ENCODE measurements at places on chromosomes 5 and 9.

DNA sequence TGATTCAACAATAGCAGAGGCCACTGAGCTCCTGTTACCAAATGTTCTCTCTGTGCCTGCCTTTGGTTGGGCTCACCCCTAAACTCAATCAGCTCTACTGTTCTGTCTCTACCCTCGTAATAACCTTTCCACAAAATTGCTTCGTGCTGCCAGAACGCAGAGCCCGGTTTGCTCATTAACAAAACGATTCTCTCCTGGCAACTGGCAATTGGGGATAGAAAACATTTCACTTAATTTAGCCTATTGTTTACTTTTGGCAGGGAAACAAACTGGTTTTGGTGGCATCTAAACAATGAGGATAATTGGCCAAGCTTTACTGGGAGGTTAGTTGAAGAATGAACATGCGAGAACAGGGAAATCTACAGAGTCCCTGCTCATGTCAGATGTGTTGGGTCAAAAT is 56.6 kb downstream of the SLC28A3 start:
- no peak for DNase-seq

- DNase-seq: no peak
Observed at GRCh38 chr9:35726931-35727330, 5.1 kb downstream of the TLN1 start.

DNA sequence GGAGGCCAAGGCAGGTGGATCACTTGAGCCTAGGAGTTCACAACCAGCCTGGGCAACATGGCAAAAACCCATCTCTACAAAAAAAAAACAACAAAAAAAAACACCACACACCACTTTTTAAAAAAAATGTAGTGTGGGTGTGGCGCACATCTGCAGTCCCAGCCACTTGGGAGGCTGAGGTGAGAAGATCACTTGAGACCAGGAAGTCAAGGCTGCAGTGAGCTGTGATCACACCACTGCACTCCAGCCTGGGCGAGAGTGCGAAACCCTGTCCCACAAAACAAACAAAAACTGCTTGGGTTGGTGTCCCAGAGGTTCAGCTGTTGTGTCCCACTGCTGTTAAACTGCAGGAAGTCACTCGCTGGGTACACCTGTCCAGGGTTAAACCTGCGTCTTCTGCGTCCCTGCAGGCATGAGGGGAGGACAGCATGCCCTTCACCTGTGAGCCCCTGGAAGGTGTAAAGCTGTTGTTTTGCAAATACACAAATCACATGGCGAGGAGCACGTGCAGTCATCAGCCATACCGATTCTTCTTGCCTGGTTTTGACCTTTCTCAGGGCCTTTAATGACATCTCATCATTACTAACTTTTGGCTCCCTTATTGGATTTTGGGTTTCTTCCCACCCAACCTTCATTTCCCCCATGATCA is 29.3 kb upstream of the CLPTM1L start:
- no peak for DNase-seq

GRCh38 chr5:78964889-78965288 is 20.2 kb downstream of the ARSB start:
- DNase-seq: peak; percentile 53

- DNase-seq: no peak
Observed at GRCh38 chr9:90002397-90003271, 397.8 kb downstream of the GADD45G start.

- DNase-seq: no peak
Observed at GRCh38 chr5:139644646-139645429, 3.3 kb upstream of the CXXC5 start.

- DNase-seq: no peak
Observed at GRCh38 chr9:100322954-100323536, 29.7 kb downstream of the TEX10 start.

DNA sequence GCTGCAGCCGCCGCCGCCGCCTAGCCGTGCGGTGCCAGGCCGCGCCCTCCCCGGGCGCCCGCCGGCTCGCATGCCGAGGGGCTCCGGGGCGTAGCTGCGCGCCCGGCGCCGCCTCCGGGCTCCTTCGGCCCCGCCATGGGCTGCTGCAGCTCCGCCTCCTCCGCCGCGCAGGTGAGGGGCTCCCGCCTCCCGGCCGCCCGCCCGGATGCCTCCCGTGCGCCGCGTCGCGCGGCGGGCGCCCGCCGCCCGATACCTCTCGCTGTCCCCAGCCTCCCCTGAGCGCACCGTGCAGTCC is 230 bp downstream of the SLC44A1 start:
- no peak for DNase-seq

DNA sequence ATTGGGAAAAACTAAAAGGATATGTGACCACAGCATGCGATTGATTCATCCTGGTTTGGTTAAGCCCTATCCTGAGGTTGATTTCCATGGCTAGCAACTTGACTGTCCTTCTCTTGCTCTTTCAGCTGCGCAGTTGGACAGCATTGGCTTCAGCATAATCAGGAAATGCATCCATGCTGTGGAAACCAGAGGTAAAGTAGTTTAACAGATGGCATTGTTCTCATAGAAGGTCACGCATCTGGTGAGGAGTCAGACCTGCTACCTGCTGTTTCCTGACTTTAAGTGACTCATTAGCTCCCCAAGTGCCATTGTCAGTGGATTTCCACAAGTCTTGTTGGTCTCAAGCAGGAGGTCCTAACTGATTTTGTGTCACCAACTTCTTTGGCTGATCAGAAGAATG is 266.9 kb downstream of the ARHGAP26 start:
- DNase-seq: no peak

- no peak for DNase-seq
Observed at GRCh38 chr5:27832886-27833285, 794.5 kb upstream of the CDH9 start.

DNA sequence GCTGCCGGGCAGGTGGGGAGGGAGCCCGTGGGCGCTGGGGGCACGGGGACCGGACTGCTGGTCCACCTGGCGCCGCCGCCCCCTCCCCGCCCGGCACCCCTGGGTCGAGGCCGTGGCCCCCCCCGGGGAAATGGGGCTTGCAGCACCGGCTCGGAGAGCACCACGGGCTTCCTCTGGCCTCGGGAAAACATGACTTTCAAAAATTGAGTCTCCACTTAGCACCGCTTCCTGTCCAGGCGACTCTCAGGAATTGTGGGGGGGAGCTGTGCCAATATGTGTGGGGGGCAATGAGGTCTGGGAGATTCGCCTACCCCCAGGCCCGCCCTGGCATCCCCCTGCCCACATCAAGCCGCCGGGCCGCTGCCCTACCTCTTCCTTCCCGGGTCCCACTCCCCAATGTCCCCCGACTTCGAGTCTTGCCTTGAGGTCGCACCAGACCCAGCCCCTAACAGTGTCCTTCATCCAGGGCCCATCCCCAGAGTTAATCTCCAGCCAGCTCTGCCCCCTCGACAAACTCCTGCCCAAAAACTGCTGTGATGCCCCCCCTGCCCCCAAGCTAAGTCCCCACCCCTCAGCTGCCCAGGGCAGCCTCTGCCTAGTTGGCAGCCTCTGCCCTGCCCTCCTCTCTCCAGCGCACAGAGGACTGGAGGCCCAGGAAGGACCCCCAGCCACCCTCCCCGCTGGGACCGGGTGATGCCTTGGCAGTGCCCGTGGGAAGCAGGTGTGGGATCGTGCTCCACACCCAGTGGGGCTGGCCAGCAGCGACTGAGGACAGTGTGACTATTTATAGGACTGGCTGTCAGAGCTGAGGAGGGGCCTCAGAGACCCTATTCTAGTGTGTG is 3.9 kb downstream of the EGFL7 start:
- DNase-seq: no peak

DNA sequence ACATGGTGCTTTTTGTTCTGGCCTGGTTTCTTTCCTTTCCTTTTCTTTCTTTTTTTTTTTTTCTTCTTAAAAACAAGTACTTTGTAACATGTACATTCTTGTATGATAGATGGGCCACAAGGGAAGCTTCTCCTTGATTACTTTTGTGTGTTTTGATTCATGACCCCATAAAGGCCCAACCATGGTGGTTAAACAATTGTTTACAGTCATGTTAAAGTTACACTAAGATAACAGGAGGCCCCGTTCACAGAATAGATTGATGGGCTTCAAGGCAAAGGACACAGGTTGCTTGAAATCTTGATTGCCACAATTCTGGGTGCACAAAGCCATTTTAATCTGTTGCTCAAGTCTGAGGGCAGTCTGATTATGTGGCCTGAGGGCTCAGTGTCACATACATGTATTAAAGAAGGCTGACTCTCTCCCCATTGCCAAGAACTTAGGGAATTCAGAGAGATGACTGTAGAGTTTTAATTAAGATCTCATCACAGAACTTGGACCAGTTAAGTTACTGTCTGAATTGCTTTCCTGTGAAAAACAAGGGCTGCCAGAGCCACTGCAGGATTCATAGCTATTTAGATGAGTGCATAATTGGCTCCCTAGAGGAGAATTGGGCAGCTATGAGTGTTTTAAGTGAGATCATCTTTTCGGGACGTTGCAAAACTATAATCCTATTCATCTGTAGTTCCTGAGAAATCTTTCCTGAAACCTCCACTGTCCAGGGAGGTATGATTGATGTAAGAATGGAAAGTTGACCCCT is 163.4 kb downstream of the TLE4 start:
- DNase-seq: peak; percentile 67

DNA sequence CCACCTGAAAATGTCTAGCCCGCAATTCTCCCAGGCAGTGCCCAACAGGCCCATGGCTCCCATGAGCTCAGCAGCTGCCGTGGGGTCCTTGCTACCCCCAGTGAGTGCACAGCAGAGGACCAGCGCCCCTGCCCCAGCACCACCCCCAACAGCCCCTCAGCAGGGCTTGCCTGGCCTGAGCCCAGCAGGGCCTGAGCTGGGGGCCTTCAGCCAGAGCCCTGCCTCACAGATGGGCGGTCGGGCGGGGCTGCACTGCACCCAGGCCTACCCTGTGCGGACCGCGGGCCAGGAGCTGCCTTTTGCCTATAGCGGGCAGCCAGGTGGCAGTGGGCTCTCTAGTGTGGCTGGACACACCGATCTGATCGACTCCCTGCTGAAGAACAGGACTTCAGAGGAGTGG is 19.3 kb upstream of the LTC4S start:
- DNase-seq: no peak

DNA sequence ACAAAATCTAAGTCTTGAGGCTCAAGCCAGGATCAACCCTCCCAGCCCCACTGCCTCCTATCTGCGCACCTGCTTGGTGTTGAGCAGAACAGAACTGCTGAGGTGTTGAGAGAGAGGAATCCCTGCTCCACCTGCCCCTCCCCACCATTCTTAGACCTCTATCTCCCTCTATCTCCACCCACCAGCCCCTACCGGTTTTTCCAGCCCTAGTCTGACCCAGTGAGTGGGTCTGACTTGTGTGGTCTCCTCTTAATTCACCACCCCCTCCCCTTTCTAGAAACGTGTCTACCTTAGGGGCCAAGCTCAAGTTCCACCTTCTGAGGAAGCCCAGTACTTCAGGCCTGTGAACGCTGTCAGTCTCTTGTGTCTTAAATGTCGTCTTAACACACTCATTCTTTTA is 93.7 kb downstream of the ARHGAP26 start:
- DNase-seq: no peak

GRCh38 chr9:90774682-90775081 is 26.9 kb upstream of the SYK start:
- DNase-seq: no peak

GRCh38 chr9:18499980-18500379 is 26.0 kb downstream of the ADAMTSL1 start:
- no peak for DNase-seq

DNA sequence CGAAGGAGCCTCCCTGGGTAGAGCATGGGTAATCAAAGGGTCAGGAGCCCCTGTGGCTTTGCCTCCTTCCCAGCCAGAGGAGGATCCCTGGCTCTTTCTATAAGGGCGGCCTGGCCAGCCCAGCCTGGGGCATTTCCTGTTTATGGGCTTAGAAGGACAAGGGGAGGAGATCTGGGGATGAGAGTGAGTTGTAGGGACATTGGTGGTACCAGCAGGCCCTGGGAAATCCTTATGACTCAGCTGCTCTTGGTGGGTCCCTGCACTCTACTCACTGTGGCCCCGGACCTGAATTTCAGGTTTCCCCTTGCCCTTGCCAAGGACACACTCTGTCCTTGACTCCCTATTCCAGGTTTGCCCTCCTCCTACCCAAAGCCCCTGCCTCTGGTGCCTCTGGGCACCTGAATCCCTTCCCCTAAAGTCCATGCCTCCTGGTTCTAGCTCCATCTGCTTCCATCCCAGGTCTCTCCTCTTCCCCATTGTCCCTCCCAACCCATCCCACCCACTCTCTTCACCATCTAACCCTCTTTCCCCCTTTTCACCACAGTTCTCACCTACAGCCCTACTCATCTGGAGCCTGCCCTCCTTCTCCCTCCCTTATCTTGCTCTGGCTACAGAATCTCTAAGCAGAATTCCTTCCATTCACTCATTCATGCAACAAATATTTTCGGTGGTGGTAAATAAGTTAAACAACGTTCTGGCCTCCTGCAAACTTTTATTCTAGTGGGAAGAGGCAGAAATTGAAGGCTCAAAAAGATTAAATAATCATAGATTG is 34.9 kb downstream of the PCDH1 start:
- DNase-seq: no peak

DNA sequence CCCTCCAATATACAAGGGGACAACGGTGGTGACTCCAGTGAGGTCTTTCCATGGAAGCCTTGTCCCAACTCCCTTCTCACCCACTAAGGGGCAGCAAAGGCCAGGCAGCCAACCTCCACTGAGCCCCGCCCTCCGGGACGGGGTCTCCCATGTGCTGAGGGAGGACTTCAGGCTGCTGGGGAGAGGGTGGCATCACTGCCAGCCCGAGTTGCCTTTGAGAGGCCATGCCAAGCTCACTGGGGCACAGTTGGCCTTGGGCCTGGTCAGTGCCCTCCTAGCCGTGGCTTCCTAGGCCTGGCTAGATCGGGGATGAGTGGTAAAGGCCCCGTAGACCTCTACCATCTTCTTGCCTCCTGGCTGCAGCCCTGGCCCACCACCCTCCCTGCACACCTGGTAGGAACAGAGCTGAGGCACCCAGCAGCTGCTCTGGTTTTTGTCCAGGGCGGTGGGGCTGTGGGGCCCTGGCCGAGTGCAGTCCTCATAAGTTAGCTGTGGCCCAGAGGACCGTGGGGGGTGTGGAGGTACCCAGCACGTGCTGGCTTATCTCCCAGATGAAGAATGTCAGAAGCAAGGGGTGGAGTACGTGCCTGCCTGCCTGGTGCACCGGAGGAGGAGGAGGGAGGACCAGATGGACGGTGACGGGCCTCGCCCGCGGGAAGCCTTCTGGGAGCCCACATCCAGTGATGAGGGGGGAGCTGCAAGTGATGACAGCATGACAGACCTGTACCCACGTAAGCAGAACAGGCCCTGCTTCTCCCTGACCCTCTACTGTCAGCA is 3.2 kb downstream of the SURF2 start:
- no peak for DNase-seq

GRCh38 chr9:136438548-136439480 is 831 bp downstream of the INPP5E start:
- peak; percentile 2 for DNase-seq

DNA sequence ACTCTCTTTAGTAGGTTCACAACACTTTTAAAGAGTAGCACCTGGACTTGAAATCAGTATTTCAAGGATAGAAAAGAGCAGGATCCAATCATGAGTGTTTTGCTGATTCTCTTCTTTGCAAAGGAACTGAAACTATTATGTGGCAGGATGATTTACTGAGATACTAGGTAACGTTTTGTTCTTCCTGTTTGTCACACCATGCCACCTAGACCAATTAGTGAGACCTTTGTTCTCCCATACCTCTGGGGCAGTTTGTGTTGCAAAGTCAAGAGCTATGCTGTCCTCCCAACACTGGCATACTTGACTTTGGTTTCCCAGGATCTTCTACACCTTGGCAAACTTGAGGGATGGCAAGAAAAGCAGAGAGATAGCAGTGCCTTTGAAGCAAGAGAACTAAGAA is 43.4 kb downstream of the PPP1R2B start:
- DNase-seq: no peak

GRCh38 chr5:75566710-75567309 is 44.4 kb upstream of the ANKDD1B start:
- DNase-seq: peak; percentile 78

Measured in GM04504 (cell line).